Activated CD4-positive, CD25-positive, alpha-beta regulatory T cell treated with anti-CD3 and anti-CD28 coated beads, Interleukin-2, amount 50 U/mL, for 24 hours (primary cell): ENCODE measurements at places on chromosomes 6 and 20.
A peak's percentile ranks its signal among the peaks of the same experiment; 100 is the strongest.

DNA sequence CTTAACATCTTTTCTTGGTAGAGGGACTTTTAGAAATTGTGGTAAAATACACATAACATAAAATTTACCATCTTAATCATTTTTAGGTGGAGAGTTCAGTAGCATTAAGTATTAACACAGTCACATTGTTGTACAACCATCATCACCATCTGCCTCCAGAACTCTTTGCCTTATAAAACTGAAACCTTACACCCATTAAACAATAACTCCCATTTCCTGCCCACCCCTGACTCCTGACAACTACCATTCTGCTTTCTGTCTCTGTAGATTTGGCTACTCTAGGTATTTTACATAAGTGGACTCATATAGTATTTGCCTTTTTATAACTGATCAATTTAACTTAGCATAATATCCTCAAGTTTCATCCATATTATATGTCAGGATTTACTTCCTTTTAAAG is 88.7 kb downstream of the ZHX3 start:
- ATAC-seq = no peak

GRCh38 chr6:57102976-57103375 is 13.0 kb downstream of the ZNF451 start:
- ATAC-seq = no peak

DNA sequence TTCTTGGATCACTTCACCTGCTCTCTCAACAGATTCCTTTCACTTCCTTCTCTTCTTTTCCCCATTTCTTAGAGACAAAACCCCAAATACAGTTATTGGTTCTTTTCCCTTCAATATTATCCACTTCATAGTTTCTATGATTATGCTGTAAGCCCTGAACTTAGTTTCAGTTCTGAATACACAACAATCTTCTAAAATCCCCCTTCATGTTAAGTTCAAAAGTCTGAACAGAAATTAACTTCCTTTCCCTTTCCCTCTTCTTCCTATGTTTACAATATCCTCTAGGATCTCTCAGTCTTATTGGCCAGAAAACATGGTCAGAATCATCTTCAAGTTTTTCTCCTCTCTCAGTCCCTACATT is 57.7 kb downstream of the OGFRL1 start:
- ATAC-seq = no peak

DNA sequence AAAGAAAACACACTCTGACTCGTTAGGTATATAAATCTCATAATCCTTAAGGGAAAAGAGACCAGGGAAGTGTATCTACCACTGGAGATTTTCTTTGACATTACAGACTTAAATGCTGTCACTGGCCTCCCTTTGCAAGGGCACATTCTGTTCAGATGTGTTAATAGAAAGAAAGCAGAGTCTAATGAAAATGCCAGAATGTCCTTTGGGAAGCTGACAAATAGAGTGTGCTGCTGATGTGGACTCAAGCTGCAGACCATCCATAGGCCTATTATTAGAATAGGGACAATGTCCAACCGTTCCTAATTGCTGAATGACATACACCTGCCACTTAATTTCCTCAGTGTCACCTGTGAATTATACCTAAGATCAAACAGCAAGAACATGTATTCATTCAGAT is 41.2 kb downstream of the SLC35D3 start:
- no peak for ATAC-seq

DNA sequence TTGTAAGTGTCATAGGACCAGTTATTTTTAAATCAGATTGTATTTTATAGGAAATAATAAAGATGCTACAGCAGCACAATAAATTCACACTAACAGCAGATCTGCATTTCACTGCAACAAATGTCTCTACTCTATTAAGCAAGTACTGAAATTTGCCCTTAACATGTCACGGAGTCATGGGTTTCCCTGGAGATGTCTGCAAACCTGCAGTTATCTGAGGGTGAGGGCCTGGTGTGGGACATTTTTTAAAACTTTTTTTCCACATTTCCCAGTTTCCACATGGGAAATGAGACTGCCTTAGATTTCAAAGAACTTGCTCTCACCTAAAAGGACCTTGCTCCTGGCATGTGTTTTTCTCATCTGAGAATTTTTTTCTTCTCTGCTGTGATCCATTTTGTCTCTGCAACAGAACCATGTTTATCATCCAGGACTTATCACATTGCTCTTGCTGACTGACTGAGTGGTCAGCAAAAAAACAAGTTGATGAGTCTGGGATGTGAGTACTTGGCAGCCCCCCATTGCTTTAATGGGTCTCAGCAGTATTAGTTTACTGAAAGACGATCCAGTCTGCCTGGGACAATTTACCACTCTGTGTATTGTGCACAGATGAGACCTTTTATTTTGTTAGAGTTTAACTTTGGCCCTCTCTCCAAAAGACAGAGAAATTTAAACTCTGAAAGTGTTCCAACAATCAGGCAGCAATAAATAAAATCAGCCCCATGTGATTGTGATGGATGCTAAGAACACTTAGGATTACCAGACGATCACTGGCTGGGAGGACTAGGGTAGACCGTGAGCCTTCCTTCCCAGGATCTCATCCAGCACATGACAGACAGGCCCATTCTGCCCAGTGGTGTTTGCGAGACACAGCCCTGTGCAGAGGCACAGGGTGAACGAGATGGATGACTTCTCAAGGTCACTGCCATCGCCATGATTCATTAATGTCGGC is 268.8 kb downstream of the BTBD9 start:
- ATAC-seq = no peak

DNA sequence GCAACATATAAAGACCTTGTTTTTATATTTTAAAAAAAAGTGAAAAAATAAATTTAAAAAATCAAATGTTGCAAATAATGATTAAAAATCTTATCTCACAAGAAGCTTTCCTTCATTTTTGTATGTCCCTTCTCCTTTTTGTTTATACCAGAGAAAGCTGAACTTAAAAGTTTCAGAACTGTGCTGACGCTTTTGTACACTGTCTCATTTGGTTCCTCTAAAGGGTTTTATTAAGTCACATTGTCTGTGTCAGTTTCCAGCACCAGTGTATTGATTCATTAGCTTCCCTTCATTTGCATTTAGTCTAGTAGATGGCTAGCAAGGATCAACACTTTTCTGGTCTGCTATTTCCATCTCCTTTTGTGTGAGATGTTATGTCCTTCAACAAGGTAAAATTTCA is 6.7 kb downstream of the PCED1A start:
- ATAC-seq = no peak

DNA sequence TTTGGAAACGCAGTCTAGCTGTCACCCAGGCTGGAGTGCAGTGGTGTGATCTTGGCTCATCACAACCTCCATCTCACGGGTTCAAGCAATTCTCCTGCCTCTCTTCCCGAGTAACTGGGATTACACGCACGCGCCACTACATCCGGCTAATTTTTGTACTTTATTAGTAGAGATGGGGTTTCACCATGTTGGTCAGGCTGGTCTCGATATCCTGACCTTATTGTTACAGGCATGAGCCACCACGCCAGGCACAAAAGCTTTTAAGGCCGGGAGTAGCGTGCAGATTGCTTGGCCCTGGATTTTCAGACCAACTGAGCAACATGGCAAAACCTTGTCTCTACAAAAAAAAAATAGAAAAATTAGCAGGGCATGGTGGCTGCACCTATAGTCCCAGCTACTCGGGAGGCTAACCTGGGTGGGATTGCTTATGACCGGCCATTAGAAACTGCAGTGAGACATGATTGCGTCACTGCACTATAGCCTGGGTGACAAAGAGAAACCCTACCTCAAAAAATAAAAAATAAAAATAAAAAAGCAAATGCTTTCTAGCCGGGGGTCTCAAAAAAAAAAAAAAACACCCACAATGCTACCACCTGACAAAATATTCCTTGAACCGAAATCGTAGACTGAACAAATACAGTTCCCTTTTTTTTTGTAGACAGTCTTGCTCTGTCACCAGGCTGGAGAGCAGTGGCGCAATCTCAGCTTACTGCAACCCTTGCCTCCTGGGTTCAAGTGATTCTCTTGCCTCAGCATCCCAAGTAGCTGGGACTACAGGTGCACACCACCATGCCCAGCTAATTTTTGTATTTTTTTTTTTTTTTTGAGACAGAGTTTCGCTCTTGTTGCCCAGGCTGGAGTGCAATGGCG is 15.0 kb downstream of the RBM39 start:
- no peak for ATAC-seq

DNA sequence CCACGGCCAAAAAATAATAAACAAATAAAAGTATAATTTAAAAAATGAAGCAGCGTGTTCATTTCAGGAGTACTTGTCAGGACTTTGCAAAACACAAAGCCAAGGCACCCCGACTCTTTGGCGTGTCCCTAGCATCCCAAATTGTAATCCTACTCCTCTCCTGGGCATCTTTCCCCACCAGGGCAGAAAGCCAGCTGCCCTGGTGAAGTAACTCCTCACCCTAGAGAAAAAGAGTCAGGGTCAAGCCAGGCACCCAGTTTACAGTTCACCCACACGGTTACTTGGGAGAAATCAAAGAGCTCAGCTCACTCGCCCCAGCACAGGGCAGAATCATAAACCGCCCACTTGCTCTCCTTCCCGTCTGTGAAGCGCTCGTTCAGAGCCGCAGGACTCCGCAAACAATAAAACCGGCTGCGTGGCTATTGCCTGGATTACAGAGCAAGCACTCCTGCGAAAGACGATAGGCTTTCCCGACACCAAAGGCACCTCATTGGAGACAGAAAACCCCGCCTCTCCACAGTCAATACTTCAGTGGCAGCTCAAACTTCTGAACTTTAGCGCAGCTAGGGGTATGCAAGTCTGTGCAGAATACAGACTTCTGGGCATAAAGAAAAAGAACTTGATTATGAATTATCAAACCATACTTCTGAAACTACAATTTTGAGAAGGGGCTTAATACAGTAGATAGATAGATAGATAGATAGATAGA is 73.0 kb upstream of the NHSL1 start:
- no peak for ATAC-seq

- peak; percentile 51 for ATAC-seq
Measured at GRCh38 chr6:95690328-95690727, 113.0 kb downstream of the MANEA start.

GRCh38 chr6:144401736-144402733 is 116.9 kb downstream of the UTRN start:
- no peak for ATAC-seq

GRCh38 chr6:21586740-21587178 is 6.8 kb upstream of the SOX4 start:
- no peak for ATAC-seq

GRCh38 chr20:37523012-37523391 is 2.0 kb downstream of the NNAT start:
- ATAC-seq = no peak

DNA sequence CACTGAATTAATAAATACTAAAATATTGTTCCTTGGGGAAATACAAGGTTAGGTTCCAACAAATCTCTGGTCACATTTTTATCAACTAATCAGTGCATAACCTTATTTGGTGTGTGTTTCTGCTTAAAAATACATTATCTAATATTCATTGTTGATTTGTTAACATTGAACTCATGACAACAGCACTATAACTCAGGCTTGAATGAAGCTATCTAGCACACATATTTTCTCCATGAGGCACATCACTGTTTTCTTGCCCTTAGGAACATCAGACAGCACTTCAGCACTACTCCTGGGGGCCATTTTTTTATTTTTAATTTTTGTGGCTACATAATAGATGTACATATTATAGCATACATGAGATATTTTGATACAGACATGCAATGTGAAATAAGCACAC is 277.2 kb upstream of the NT5E start:
- ATAC-seq = no peak

DNA sequence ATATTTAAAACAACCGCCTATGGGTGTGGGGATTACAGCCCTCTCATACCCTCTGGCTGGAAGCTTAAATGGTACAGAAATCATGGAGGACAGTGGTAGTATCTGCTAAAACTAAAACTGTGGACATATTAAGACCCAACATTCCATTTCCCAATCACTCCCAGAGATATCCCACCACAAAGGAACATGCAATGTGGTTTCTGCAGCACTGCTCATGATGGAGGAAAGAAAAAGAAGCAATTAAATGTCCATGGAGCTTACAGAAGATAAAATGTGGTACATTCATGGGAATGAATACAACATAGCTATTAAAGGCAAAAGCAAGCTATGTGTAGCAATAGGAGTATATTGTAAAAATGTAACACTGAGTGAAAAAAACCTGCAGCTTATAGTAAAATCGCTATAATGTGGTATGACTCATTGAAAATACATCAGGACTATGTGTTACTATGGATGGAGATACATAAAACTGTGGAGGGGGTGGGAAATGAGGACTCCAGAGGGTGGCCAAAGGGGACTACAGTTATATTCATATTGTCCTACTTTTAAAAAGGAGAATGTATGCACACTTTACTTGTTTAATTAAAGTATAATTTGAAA is 22.9 kb upstream of the NNAT start:
- no peak for ATAC-seq

GRCh38 chr6:22147921-22148776 is 148.7 kb downstream of the PRL start:
- no peak for ATAC-seq

GRCh38 chr6:142174703-142175102 is 27.6 kb downstream of the VTA1 start:
- no peak for ATAC-seq

- ATAC-seq = peak; percentile 50
Measured at GRCh38 chr6:142856624-142857232, 88.2 kb downstream of the HIVEP2 start.

- no peak for ATAC-seq
Measured at GRCh38 chr6:40822619-40823018, 216.4 kb downstream of the UNC5CL start.

GRCh38 chr20:53559816-53560215 is 33.8 kb downstream of the ZNF217 start:
- ATAC-seq = no peak

- ATAC-seq = no peak
Measured at GRCh38 chr20:40329321-40329720, 359.7 kb downstream of the MAFB start.

DNA sequence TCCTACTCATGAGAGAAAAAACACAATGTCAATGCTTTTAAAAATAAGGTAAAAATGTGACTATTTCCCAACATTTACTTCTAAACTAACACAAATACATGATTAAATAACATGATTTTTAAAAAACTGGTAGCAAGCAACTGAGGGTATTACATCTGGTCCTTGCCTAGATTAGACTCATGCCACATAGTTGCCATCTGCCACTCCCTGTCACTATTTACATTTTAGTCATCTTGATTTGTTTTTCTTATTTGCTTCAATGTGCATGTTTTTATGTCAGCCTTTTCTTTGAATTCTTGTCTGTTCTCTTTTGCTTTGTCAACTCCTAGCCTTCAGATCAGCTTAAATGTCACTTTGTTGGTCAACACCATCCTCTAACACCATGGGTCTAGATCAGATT is 207.0 kb upstream of the SIM1 start:
- ATAC-seq = no peak

GRCh38 chr6:111210194-111210728 is 123.0 kb downstream of the SLC16A10 start:
- peak; percentile 30 for ATAC-seq

- no peak for ATAC-seq
Measured at GRCh38 chr6:113741651-113742050, 115.5 kb upstream of the MARCKS start.
